Activated CD4-positive, alpha-beta T cell treated with anti-CD3 and anti-CD28 coated beads for 36 hours (primary cell): ENCODE measurements at places on chromosomes 12 and 14. TPM values are rescaled to one million over a fixed set of nuclear protein-coding genes. Genes with fewer than 3 reads are reported as not detected.

- DNase-seq: no peak
- no peaks in the 10 kb centered on the region for H3K36me3 ChIP-seq
- no peaks in the 10 kb centered on the region for H3K27me3 ChIP-seq
- H3K27ac ChIP-seq: no peak overlapping the region
- H3K4me1 ChIP-seq: peaks cover 10% of the 10 kb centered on the region
Observed at GRCh38 chr14:69755296-69755695, 11.6 kb upstream of the SRSF5 start.

- peak; percentile 80 for DNase-seq
- peaks cover 34% of the 10 kb centered on the region for H3K4me1 ChIP-seq
- H3K36me3 ChIP-seq: peaks cover 20% of the 10 kb centered on the region
- peak within 1 kb of the TSS; percentile 80 for H3K4me3 ChIP-seq
Observed at GRCh38 chr12:27779920-27780611, at the start of the genes KLHL42 and MANSC4. TSS of gene KLHL42 (plus strand) at chr12:27780233. CDS start at chr12:27780331, 98 bp downstream. TSS of gene MANSC4 (minus strand) at chr12:27780236. CDS start at chr12:27771276, 8,960 bp downstream.

DNA sequence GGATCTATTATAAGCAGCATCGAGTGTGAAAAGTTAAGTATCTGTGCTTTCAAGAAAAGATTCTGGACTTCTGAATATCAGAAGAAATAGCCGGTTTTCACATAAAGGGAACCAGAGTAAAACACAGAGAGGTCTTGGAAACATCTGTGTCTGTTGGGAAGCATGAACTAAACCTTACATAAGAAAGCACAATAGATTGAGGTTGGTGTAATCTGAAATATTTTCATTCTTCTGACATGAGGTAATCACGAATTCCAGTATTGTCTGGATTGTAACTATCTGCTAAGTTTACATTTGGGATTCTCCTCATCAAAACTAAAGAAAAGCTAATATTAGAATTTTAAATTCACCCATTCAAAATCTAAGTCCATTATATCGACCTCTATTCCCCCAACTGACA, 161.3 kb downstream of the CPNE8 start:
- H3K4me3 ChIP-seq: no peak overlapping the region
- H3K4me1 ChIP-seq: no peaks in the 10 kb centered on the region
- DNase-seq: no peak
- H3K36me3 ChIP-seq: peaks cover under 1% of the 10 kb centered on the region

GRCh38 chr14:58566979-58567378, 70.8 kb upstream of the DACT1 start:
- no peak overlapping the region for H3K4me3 ChIP-seq
- DNase-seq: no peak
- no peaks in the 10 kb centered on the region for H3K27me3 ChIP-seq
- H3K4me1 ChIP-seq: peaks cover 28% of the 10 kb centered on the region

DNA sequence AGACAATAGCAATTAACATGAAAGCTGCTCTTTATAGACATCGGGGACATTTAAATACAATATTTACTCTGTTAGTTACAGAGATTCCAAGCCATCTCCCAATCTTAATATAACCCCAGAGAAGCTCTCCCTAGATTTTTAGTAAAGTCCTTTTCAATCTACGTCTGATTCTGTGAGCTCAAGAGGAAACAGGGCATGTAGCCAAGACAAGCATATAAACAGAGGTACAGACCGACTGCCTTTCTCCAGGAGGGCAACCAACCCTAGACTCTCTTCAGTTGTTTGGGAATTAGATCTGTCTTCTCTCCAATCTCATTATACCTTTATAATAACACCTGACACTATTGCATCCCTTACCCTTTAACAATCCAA, 57.4 kb downstream of the TMTC1 start:
- DNase-seq: no peak
- H3K27ac ChIP-seq: no peak overlapping the region
- no peaks in the 10 kb centered on the region for H3K4me1 ChIP-seq

Gene C12orf54
- total RNA-seq: not detected

Gene DAO
- not detected for total RNA-seq

Gene KRT83
- total RNA-seq: not detected

Gene NANOG
- total RNA-seq: not detected

Gene SDR9C7
- not detected for total RNA-seq

Gene TAS2R9
- not detected for total RNA-seq

Gene OR6C2
- total RNA-seq: not detected
